ENCODE measurements at places on chromosomes 5 and 9. TPM values are rescaled to one million over a fixed set of nuclear protein-coding genes. Genes with fewer than 3 reads are reported as not detected.

RCL1 gene
- 16.0 TPM for polyA plus RNA-seq

TTC23L gene
- polyA plus RNA-seq = not detected

IFNE gene
- polyA plus RNA-seq = not detected

SPTLC1 gene
- 26.7 TPM for polyA plus RNA-seq

CNTNAP3B gene
- 0.16 TPM for polyA plus RNA-seq

PDE8B gene
- polyA plus RNA-seq = not detected

ADAMTS16 gene
- polyA plus RNA-seq = not detected

GEMIN5 gene
- polyA plus RNA-seq = 8.4 TPM

PGGT1B gene
- polyA plus RNA-seq = 13.3 TPM

GCNT1 gene
- 4.6 TPM for polyA plus RNA-seq

GKAP1 gene
- polyA plus RNA-seq = 8.6 TPM

PCDHGA6 gene
- polyA plus RNA-seq = 0.08 TPM

PLPP6 gene
- polyA plus RNA-seq = 2.2 TPM

WNK2 gene
- 0.18 TPM for polyA plus RNA-seq

OBP2B gene
- not detected for polyA plus RNA-seq

F2RL2 gene
- 0.11 TPM for polyA plus RNA-seq

All from IgD-negative memory B cell (primary cell).